NCI-H460 (cell line): ENCODE measurements at places on chromosomes 11 and 22. TPM values are rescaled to one million over a fixed set of nuclear protein-coding genes. Genes with fewer than 3 reads are reported as not detected.

DNA sequence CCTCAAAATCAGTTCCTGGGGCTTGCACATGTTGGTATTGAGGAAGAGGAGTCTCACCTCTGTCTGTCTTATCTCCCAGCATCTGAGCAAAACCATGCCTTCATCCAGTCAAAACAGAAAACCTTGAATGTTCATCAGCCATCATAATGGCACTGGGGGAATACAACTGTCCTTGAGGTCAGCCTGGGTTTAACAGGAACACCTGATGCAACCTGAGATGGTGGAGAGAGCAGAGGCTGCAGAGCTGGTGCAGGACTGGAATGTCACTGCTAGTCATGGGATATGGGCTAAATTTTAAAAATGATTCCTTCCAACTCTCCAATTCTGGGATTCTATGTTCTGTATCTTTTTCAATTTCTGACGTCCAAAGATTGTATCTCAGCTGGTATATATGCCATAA lies 931.0 kb downstream of the NTM start:
- DNase-seq, result no peak

- no peak for DNase-seq
Measured at GRCh38 chr11:33191467-33191866, 30.2 kb upstream of the CSTF3 start.

- DNase-seq, result no peak
Measured at GRCh38 chr11:60500276-60500910, 7.8 kb downstream of the MS4A12 start.

DNA sequence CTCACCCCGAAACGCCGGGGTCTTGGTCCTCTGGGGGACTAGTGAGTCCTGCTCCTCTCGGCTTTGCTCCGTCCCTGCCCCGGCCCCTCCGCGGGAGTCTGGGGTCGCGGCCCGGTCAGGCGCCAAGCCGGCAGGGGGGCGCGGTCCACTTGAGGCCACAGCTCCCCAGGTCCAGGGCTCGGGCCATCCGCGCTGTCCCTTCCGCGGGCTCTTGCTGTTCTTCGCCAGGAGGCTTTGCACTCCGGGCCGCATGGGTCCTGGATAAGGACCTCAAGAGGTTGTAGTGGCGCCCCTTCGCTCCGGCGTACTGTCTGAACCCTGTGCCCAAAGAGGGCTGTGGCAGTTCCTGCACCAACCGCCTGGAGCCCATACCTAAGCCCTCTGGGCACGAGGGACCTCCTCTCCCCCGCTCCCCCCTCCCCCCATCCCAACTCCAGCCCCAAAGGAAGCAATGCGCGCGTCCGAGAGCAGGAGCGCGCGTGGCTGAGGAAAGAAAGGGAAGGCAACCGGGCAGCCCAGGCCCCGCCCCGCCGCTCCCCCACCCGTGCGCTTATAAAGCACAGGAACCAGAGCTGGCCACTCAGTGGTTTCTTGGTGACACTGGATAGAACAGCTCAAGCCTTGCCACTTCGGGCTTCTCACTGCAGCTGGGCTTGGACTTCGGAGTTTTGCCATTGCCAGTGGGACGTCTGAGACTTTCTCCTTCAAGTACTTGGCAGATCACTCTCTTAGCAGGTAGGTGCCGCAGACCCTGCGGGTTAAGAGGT lies at the start of gene ADM:
Gene ADM, plus strand, starts transcription at position 579 of the 767 bp plus-strand sequence. CDS start 628 bp downstream, outside the sequence.
- peak; percentile 91 for DNase-seq

- DNase-seq, result no peak
Measured at GRCh38 chr22:50305393-50305922, 2.0 kb downstream of the PLXNB2 start.

DNA sequence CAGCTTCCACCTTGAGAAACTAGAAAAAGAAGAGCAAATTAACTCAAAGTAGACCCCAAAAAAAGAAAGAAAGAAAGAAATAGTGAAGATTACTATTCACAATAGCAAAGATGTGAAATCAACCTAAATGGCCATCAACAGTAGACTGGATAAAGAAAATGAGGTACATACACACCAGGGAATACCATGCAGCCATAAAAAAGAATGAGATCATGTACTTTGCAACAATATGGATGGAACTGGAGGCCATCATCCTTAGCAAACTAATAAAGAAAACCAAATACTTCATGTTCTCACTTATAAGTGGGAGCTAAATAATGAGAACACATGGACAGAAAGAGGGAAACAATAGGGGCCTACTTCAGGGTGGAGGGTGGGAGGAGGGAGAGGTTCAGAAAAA lies 13.8 kb downstream of the CD3D start:
- no peak for DNase-seq

- DNase-seq, result peak; percentile 3
Measured at GRCh38 chr11:70675697-70676374, 277.5 kb downstream of the CTTN start.

GRCh38 chr11:131942878-131943277 lies 572.5 kb downstream of the NTM start:
- no peak for DNase-seq

- no peak for DNase-seq
Measured at GRCh38 chr22:18954990-18955571, 19.0 kb upstream of the PRODH start.

GRCh38 chr22:22554587-22555284 lies 4.3 kb downstream of the PRAME start:
- DNase-seq, result no peak

GRCh38 chr11:112599856-112600533 lies 339.3 kb upstream of the PLET1 start:
- no peak for DNase-seq

DNA sequence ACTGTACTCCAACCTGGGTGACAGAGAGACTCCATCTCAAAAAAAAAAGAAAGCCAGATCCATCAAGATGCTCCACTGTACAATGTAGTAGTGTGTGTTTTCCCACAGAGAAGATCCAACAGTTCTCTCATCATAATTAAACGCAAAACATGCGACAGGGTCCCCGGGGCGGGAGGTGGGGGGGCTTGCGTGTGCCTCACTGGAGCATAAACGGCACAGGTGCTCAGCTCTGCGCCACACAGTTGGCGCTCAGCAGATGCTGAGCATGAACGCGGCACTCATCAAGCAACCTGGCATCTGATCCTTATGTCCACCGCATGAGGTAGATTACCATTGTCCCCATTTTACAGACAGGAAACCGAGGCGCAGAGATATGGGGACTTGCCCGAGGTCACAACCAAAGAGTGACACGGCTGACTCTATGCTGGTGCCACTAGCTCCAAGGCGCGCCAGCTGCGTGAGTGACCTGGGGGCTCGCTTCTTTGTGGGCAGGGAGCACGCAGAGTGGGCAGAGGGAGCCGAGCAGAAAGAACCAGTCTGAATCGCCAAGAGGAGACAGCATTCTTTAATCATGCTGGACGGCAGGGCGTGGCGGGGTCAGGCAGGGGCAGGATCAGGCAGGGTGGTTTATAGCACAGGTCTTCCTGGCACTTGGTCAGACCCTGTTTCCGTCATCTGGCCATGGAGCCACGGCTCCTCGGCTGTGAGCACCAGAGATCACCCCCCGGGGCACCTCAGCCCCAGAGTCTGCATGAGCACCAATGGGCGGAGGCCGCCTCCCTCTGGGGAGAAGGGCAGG lies 8.2 kb downstream of the C1QTNF6 start:
- no peak for DNase-seq

DNA sequence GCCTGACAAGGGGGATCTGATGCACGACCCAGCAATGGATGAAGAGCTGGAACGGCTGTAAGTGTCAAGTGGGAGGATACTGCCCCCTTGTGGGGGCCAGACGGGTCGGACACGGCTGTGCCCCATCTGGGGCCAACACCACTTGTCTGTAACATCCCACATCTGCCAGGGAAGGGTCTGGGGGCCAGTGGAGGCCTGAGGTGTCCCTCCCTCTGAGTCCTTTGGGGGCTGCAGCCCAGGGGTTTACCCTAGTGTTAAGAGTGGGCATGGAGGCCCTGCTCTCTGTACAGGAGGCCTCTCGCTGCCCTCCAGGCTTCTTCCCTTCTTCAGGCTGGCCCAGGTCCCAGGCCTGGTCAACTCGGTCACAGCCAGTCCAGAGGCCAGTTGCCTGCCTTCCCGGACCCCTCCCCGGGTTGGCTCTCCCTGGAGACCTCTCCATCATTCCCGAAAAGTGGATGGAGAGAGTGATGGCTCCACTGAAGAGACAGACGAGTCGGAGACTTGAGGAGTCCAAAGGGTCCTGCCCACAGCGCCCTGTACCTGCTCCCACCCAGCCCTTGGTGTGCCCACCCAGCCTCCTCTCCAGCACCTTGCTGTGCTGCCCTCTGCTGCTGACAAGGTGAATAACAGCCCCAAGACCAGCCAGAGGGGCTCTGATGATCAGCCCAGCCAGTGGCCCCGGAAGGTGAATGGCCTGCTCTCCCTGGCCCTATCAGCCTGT lies 15.4 kb downstream of the ARFGAP2 start:
- DNase-seq, result peak; percentile 40

- no peak for DNase-seq
Measured at GRCh38 chr22:26610996-26611395, 6.8 kb downstream of the CRYBB1 start.

GRCh38 chr11:114192841-114193389 lies 103.3 kb upstream of the NNMT start:
- DNase-seq, result no peak

DNA sequence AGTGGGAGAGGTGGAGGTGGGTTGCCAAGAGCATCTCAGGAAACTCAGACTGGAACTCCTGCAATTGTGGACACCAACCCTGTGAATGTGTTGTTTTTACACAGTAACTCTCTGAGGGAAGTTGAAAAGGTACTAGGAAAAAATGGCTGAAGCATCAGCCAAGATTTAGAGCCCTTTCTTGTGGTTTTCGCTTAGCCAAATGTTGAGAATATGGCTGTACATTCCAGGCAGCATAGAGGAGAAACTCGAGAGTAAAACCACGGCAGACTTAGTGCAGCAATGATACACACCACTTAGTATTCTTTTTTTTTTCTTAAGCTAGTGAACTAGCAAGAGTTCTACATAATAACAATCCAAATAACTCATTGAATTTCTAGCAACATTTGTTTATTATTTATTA lies 309.7 kb upstream of the MTNR1B start:
- DNase-seq, result no peak

- DNase-seq, result no peak
Measured at GRCh38 chr22:29979777-29980321, 96.9 kb downstream of the MTMR3 start.

DNA sequence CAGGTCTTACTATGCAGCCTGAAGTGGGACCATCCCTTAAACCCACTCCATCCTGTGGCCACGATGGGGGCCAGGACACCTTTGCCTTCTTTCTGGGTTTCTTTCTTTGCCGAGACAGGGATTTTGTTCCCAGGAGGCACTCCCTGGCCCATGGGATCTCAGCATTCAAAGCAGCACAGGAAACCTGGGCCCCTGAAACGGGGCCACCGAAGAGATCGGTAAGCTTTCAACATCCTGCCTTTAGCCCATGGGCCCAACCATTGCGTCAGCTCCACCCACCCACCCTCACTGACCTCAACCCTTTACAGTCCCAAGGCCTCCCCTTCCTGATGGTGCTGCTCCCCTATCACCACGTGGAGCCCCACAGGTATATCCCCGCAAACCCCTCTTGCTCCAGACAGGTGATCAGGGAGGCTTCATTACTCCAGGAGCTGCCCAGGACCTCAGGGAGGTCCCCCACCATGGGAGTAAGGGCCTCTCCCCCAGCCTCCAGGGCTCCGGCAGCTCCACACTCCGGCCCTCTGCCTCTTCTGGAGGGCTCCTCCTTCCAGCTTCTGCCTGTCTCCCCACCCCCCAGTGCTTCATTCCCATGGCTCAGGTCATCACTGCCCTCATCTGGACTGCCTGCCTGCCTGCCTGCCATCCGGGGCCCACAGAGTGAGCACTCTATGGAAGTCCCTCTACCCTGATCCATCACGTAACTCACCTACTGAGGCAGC lies 42.0 kb upstream of the TUB start:
- DNase-seq, result no peak

DNA sequence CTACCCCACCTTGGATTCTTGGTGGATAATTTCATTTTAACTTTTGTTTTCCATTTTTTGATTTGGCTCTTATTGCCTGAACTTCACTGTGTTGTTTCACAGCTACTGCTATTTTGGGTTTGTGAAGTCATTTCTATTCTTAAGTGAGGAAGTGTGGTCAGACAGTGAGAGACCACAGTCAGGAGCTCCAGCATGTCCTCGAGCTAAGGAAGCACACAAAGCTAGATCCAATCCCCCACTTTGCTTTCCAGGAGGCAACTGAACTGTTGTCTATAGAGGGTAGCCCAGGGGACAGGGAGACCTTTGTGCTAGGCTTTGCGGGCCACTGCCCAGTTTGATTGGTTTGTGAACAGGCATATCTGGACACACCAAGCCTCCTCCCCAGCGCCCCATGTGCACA lies 251.8 kb upstream of the KIRREL3 start:
- DNase-seq, result no peak

DNA sequence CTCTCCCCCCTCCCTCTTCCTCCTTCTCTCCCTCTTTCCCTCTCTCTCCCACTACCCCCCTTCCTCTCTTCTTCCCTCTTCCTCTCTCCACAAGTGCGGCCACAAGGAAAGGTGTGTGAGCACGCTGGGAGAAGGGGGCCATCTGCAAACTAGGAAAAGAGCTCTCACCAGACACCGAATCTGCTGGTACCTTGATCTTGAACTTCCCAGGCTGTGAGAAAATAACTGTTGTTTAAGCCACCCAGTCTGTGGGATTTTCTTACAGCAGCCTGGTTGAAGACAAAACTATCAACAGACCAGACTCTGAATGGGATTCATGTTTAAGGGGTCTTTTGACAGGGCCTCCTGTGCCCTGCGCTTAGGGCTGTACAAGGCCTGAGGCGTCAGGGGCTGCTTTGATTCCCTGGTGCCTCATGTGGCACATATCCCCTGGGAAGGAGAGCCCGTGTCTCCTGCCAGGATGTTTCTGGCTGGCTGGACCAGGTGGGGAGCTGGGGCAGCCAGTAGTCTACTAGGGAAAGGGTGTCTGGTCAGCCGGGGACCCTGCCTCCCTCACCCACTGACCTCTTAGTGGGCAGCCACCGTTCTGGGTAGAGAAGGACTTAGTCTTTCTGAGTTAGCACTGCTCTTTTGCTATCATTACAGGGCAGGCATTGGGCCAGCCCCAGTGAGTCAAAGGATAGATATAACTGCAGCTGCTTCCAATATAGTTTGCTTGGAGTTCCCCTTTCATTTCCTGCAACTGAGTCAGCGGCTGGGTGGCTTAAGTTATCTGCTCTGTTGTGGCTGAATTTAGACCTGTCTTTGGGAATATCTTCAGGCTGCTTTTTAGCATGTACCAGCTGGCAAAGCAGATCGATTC lies 6.2 kb downstream of the PANX1 start:
- no peak for DNase-seq

GRCh38 chr11:9498457-9499078 lies 37.8 kb downstream of the ZNF143 start:
- DNase-seq, result no peak

The ART1 gene
- total RNA-seq, result not detected in 2 replicates

The PANX3 gene
- not detected in 2 replicates for total RNA-seq

The LZTR1 gene
- 20.1 and 24.1 TPM in 2 replicates for total RNA-seq

The TSGA10IP gene
- not detected in 2 replicates for total RNA-seq

The FJX1 gene
- 30.0 and 33.1 TPM in 2 replicates for total RNA-seq

The RASL10A gene
- total RNA-seq, result not detected in 2 replicates

The OR51B2 gene
- total RNA-seq, result not detected in 2 replicates

The MIEF1 gene
- total RNA-seq, result 35.4 and 38.5 TPM in 2 replicates

The RAB38 gene
- total RNA-seq, result 6.6 and 6.9 TPM in 2 replicates

The FADS3 gene
- 16.8 and 27.7 TPM in 2 replicates for total RNA-seq

The KCNJ5 gene
- not detected in 2 replicates for total RNA-seq

The TEAD1 gene
- 123 and 136 TPM in 2 replicates for total RNA-seq

The HBB gene
- not detected in 2 replicates for total RNA-seq

The C11orf16 gene
- total RNA-seq, result not detected in 2 replicates

The MMP12 gene
- not detected in 2 replicates for total RNA-seq

The OR6T1 gene
- not detected in 2 replicates for total RNA-seq

The RELA gene
- total RNA-seq, result 31.5 and 34.7 TPM in 2 replicates

The MMP3 gene
- total RNA-seq, result not detected in 2 replicates

The FXYD6 gene
- total RNA-seq, result not detected in 2 replicates
